ENCODE measurements at places on chromosomes 4 and X.

GRCh38 chr4:100130964-100131363 lies 59.3 kb downstream of the DDIT4L start:
- DNase-seq, result no peak

DNA sequence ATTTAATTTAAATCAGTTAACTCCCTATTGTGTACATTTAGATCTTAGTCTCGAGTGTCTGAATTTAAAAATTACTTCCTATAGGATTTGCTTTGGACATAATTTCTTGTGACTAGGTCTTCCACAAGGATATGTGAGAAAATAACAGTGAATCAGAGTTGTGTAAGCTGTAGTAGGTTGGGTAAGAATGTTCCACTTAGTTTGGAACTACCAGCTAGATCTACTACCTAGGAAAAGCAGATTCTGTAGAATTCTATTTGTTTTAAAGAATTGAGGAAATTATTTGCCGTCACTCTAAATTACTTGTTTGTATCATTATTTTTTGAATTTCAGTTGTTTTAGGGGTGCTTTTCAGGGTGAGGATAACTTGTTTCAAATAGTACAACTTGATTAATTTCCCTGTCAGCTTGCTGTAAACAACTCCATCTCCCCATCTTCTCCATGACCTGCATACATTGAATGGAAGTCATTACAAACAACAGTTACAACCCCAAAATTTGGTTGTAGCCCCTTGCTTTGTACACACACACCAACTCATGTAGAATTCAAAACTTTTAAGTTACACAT lies 1.3 kb downstream of the MTHFD2L start:
- no peak for DNase-seq

DNA sequence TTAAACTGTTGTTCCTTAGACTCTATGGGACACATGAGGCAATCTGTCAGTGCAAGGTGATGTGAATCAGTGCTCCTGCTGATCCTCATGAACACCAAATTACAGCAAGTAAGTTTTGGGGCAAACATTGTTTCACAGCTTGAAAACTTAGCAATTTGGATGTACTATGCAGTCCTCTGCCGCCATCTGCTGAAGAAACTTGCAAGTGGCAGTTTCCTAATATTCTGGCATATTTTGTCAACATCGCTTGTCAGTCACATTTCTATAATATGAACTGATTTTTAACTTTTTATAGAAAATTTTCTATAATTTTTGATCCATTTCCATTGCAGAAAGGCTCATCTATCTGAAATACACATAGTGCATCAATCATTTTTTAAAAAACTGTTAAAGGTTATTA lies 56.3 kb downstream of the ZAR1 start:
- DNase-seq, result no peak

DNA sequence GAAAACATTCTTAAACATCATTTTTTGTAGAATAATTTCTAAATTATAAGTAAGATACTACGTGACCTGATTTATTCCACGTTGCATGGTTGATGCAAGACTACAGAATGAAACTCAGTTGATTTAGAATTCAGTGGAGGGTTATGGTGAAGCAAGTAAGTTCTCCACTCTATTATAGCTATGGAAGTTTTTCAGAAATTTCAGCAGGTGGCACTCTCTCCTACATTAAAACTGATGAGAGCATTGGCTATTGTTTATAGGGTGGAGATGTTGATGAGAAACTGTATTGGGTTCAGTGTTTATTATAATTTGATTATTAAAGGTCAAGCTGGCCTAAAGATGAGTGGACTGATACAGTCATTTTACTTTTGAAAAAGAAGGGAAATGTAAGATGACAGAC lies 88.0 kb downstream of the FNIP2 start:
- no peak for DNase-seq

GRCh38 chr4:106764774-106765173 lies 271.3 kb downstream of the DKK2 start:
- DNase-seq, result no peak

DNA sequence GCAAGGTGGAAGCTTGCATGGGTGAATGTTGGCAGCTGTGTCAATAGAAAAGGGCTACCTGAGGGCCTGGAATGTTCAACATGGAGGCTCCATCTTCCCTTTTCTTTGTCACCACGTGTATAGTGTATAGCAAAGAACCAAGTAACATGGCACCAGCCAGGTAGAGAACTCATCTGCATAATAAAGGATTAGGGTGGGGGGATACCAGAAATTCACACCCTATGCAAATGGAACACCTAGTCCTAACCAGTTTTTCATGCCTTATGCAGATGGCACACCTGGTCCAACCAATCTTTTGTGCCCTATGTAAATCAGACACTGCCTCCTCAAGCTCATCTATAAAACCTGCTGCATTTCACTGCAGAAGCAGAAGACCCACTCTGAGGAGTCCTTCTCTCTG lies 169.6 kb upstream of the GLRA2 start:
- DNase-seq, result no peak

DNA sequence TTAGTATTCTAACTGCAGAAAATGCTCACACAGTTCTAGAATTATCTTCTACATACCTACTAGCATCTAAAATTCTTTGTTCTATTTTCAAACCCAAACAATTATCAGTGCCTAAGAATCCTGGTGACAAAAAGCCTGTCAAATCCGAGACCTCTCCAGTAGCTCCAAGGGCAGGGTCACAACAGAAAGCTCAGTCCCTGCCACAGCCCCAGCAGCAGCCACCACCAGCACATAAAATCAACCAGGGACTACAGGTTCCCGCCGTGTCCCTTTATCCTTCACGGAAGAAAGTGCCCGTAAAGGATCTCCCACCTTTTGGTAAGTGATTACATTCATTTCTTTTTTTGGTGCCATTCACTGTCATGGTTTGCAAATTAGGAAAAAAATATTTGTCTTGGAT lies 243.8 kb downstream of the RAPGEF2 start:
- DNase-seq, result no peak

- no peak for DNase-seq
Observed at GRCh38 chrX:45266456-45266855, 65.8 kb upstream of the DIPK2B start.

DNA sequence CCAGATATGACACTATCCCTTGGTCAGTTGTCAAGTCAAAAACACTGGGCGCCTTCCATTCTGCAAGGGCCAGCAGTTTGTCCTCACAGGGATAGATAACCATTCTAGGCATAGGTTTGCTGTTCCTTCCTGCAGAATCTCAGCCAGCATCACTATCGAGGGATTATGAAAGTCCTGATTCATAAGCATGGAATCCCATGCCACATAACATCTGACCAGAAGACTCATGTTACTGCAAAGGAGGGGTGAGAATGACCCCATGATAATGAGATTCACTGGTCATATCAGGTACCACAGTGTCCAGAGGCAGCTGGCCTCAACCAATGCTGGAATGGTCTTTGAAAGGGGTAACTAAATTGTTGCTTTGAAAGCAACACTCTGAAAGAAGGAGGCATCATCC lies 84.7 kb downstream of the OTC start:
- no peak for DNase-seq

DNA sequence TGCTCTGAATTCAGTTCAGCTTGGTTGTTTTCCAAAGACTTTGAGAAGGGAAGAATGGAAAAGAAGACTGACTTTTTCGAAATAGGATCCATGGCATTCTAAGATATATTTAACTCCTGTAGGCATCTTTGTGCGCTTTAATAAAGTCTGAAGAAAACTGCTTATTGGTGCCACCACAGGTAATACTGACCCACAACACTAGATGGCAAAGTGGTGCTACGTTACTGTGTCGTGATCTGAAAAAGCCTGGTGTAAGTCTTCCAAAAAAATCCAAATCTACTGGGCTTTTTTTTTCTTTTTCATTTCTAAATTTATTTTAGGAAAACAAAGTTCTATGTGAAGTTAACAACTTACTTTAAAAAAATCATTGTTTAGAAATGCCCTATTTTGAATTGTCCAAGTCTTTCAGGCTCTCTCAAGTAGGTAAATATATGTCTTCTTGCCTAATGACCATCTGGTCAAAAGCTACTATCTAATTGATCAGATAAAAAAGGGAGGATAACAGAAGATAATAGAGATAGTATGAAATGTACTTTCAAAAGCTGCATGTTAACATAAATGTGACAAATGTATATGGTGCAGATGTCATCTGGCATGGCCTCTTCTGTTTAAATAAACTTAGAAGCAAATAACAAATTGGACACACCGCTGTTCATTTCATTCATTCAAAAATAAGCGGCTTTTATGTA lies 47.0 kb upstream of the MID1IP1 start:
- DNase-seq, result peak; percentile 9

GRCh38 chr4:113618205-113618604 lies 143.3 kb downstream of the CAMK2D start:
- DNase-seq, result no peak

DNA sequence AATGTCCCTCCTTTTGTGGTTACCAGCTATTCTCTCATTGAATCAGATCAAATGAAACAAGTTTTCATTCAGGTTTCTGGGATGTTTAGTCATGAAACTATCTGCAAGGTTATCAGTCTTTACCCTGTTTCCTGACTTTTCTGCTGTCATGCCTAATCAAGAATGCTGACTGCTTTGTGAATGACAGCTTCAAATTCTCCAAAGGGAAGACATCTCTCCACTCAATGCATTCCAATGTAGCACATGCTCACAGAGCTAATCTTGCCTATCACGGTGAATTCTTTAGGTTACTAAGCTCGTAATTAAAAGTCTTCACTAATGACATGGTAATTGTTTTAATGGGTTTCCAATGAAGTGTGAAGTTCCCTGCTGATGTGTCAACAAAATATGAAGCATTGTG lies 1068.5 kb downstream of the PCDH7 start:
- no peak for DNase-seq

DNA sequence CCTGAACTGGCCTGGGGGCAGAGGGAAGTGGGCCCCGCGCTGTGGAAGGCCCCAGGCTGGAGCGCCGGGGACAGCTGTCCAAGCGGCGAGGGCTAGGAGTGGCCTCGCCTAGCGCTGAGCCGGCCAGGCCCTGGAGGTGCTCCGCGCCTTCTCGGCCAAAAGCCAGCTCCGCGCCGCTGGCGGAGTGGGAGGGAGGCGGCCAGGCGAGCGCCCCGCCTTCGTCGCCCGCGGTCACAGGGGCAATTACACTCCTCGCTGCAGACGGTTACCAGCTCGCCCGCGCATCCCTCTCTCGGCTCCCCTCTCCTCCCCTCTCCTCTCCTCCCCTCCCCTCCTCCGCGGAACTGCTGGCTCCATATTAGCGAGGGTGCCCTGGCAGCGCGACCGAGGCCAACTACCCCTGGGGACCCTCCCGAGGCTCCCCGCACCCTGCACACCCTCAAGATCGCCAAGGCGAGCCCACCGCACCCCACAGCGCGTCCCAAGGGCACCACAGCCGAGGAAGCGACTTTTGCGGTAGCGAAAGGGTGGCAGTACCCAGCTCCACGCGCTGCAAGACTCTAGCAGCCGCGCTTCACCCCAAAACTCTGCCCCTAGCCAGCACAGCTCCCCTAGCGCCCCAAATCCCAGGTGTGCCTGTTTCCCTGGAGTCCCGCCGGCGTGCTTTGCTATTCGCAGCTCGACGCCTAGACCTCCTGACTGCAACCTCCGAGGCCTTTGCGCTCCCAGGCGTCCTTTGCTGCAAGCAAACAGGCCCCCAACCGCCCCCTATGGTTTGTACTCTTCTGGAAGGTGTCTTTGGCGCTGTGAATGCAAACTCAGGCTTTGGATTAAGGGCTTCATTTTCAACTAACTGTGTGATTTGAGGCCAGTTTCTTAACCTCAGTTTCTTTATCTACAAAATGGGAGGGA lies 91.4 kb downstream of the BCOR start:
- DNase-seq, result no peak

- no peak for DNase-seq
Observed at GRCh38 chr4:83114576-83114975, at the start of gene PLAC8. Gene PLAC8, minus strand, starts transcription at chr4:83114729. Its CDS starts 6,808 bp downstream, at chr4:83107921.

DNA sequence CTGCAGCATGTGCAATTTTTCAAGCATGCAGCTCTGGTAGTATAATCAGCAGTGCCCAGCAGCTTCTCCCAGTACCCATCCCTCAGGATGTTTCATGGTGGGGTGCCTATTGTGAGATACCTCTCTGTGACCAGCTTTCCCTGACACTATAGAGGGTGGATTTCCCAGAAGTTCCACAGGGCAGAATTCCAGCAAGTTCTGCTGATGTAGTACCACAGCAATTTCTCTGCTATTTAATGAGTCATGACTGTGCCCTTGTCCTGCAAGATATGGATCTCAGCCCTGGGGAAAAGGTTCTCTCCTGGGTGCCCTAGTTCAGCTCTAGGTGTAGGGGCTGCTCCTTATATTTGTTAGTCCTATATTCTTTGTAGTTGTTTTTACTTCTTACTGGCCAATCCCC lies 174.8 kb downstream of the ENOX2 start:
- no peak for DNase-seq

DNA sequence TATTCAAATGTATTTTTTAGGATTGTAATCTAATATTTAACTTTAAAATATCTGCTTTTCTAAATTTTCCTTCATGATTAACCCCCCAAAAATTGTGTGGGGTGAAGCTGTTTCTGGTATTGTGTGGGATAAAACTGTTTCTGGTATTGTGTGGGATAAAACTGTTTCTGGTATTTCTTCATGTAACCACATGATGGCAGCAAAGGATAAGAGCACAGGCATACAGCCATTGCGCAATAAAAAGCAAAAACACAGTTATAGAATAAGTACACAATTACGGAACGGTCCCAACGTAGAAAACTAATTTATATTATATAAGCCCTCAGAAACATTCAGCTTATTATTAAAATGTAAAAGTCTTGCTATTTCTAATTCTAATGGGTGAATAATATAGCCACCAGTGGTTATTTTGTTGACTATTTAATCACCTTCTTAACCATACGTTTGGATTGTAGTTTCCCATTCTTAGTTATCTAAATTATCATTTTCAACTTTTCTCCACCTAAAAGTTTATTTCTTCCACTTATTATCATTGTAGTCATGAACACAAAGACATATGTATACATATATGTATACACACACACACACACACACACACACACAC lies 333.9 kb upstream of the FSTL5 start:
- peak; percentile 0 for DNase-seq

- no peak for DNase-seq
Observed at GRCh38 chr4:82282875-82283274, 90.9 kb downstream of the HNRNPD start.

DNA sequence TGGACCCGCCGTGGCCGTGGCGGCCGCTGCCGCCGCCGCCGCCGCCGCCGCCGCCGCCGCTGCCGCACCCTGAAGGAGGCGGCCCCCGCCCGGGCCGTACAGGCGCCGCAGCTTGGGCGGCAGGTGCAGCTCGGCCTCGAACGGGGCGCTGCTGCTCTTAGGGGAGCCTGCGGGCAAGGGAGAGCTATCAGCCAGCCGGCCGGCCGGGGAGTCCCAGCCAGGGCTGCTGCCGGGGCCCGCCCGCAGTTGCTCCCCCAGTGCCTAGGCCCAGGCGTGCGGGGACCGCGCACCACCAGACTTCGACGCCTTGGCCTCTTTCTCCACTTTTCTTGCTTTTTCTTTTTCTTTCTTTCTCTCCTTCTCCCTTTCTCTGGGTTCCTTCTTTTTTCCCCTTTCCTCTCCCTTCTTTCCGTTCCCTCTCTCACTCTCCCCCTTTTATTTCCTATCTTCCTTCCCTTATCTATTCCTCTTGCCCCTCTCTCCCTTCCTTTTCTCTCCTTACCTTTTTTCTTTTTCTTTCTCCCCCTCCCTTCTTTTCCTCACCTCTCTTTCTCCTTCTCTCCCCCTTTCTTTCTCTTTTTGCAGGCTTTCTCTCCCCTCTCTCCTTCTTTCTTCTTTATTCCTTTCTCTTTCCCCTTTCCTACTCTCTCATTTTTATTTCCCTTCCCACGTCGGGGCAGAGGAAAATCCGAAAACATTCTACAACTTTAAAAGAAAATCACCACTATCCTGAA lies 2.0 kb downstream of the ARX start:
- no peak for DNase-seq

- DNase-seq, result peak; percentile 65
Observed at GRCh38 chr4:134328741-134329140, 127.2 kb upstream of the PABPC4L start.

GRCh38 chrX:139930401-139930800 lies 2.5 kb downstream of the ATP11C start:
- no peak for DNase-seq

GRCh38 chrX:45630078-45630477 lies 429.4 kb upstream of the DIPK2B start:
- DNase-seq, result no peak
